ENCODE measurements at places on chromosomes 5 and 9.

GRCh38 chr5:17730421-17730820 lies 96.2 kb downstream of the TAF11L14 start:
- no peak for DNase-seq

GRCh38 chr9:111805830-111806241 lies 11.1 kb upstream of the SHOC1 start:
- DNase-seq: no peak

GRCh38 chr5:159017786-159018185 lies 81.9 kb downstream of the EBF1 start:
- DNase-seq: peak; percentile 10

GRCh38 chr5:14109771-14110170 lies 33.4 kb upstream of the TRIO start:
- no peak for DNase-seq

DNA sequence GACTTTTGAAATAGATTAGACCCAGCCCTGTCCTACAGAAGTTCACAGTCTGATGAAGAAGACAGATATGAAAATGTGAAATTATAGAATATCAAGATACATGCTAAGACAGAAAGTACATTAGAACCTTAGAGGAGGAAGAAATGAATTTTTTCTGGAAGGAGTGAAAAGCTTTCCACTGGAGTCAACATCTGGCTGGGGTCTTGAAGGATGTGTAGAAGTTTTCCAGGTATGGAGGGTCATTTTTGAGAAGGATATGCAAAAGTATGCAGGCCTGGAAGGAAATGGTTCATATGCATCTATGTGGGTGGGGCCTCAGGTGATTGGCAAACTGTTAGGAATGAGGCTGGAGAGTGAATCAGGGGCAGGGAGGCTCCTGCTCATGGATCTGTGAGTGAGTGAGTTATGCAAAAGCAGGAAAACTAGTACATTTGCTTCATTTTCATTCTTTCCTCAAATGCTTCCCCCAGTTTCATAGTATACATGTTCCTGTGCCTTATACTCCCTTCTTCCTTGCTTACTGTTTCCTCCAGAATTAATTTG lies 142.3 kb downstream of the GRIA1 start:
- no peak for DNase-seq

- peak; percentile 54 for DNase-seq
Measured at GRCh38 chr9:123265833-123266232, 2.6 kb downstream of the STRBP start.

DNA sequence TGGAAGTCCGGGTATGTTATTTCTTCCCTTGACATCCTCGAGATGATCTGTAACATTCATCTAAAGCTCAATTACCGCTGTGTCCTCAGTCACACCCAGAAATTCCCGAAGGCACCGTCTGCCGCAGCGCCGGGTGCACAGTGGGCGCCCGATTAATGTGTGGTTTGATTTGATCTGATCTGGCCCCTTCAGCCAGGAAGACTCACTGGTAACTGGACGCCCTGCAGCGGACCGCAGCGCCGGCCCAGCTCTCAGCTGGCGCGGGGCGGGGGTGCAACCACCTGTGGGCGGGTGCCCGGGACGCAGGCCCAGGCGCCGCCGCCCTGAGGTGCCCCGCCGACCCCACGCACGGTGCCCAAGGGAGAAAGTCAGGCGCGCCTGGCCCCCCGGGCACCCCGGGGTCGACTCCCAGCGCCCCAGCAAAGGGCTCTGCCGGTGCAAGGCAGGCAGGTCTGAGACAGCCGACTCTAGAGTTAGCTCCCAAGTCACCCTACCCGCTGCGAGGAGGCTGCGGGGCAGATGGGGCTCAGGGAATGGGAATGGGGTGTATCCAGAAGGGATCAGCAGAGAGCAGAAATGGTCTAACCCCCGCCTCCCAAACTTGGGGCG lies 1.7 kb downstream of the EPB41L4B start:
- no peak for DNase-seq

GRCh38 chr9:1053986-1054425 lies 3.8 kb downstream of the DMRT2 start:
- DNase-seq: no peak
